ENCODE measurements at places on chromosomes 2 and 18.

DNA sequence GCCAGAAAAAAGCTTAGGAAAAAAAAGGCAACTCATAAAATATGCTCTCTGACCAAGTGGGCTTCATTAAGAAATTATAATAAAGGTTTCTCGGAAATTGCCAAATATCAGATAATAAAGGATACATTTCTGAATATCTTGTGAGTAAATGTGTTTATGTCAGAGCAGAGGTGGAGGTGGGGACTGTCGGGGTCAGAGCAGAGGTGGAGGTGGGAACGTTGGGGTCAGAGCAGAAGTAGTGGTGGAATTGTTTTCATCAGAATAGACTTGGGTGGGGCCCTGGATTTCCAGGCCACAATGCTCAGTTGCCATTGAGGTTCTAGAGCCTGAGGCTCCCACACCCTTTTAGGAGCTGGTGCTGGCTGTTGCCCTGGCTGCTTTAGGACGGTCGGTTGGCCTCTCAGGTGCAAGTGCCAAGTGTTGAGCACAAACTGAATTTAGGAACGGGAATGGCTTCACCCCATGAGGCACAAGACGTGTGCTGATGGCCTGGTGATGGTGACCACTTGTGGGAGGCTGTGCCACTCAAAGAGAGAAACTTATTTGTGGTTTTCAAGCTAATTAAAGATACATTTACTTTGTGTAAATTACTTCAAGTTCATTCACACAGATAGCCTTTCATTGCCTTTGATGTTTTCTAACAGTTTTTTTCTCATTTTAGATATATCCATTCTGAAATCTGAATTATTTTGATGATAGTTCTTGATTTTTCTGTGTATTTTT lies 131.5 kb downstream of the ATP9B start:
- DNase-seq = peak; percentile 84

- DNase-seq = no peak
Observed at GRCh38 chr18:572091-572830, 7.9 kb upstream of the CETN1 start.

DNA sequence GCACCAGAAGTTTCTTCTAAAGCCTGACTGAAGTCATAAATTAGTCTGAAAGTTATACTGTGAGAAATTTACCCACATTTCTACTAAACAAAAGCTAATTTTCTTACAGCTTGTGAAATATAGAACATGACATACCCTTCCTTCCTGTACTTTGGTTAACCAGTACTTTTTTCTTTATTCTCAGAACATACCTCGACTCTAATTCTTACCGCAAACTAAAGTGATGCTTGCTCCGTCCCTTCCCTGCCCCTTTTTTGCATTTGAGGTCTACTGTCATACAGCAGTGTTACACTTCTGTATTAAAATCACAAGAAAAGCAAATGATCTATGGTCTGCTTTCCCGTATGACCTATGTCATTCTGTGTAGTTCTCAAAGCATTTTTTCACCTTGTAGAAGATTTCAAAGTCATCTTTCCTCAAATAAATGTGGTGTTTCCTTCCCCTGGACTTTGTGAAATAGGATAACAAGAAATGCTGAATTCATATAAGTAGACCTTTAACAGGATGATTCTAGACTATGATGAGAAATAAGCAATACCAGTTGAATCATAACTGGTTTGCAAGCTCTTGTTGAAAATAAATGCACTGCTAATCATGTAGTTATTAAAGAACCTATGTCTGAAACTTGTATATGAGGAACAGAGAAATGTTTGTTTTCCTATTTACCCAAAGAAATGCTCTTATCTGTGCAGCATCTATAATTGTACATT lies 30.4 kb downstream of the CYTIP start:
- no peak for DNase-seq

DNA sequence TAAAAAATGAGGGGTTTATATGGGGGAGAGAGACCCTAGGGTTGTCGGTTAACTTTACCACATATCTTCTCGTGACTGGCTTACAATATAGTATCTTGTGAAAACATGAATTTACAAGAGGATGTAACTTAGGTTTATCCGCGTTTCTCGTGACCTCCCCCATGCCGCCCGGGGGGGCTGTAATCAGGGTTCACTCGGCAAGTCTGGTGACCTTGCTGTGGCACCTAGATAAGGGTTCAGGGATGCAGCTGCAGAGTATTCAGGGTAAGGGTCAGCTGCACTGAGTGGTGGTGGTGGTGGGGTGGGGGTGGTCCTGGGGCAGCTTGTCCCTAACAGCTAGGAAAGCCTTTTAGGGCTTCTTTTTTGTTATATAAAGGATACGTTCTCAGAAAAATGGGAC lies 112.3 kb downstream of the LYPD1 start:
- no peak for DNase-seq

DNA sequence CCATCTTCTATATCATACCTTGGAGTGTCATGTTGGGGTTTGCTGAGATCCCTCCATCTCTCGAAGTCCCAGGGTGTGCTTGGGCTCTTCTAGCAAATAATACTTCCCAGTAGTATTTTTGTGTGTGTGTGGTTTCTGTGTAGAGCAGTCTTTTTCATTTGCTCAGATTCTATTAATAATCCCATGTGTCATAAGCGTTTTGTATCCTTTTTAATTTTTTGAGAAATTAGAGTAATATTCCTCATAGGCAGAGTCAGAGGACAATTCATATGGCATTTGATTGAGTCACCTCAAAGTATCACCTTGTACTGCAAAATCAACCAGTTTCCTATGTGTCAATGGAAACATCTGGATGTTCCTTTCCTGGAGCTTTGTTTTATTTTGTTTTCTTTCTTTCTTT lies 37.4 kb upstream of the PPP1R1C start:
- no peak for DNase-seq

DNA sequence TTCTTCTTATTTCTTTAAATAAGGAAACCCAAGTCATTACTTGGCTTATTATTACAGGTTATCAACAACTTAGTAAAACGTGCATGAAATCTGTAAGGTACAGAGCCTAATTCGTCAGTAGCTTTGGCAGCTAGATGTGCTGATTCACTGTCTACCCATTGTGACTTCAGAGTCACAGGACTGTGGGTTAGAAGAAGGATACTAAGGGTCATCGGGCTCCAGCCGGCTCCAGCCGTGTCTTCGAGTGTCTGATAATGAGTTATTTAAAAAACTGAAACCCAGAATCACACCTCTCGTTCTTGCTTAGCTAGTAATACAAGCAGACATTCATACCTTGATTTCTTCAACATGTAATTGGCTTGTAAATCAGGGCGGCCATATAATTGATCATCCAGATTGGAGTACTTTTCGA lies 170.5 kb downstream of the FMNL2 start:
- DNase-seq = no peak

DNA sequence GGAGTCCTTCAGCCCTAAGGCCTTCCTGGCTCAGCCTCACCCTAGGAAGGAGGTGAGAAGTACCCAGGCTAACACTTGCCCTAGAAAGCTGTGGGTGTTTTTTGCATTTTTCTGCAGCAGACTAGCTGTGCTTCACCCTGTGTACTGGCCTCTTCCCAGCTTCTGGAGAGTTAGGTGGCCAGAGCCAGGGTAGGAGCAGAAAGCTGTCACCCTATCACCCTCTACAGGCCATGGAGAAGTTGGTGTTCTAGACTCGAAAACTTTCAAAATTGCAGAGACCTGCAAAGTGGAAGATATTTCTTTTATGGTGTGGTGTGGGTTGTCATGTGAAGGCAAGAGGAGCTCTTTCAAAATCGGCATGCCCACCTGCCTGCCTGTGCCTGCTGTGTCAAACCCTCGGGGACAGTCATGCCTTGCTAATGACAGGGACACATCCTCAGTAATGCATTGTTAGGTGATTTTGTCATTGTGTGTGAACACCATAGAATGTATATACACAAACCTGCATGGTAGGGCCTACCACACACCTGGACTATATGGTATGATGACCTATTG lies 29.8 kb downstream of the EHD3 start:
- DNase-seq = no peak

GRCh38 chr2:16202266-16203020 lies 262.1 kb downstream of the MYCN start:
- no peak for DNase-seq

GRCh38 chr2:158575051-158575635 lies 118.4 kb downstream of the PKP4 start:
- DNase-seq = no peak

- DNase-seq = no peak
Observed at GRCh38 chr2:42931818-42932195, 139.4 kb upstream of the HAAO start.

- DNase-seq = no peak
Observed at GRCh38 chr2:101125808-101126207, 25.4 kb downstream of the TBC1D8 start.

GRCh38 chr2:19683556-19683955 lies 218.2 kb downstream of the TTC32 start:
- no peak for DNase-seq

GRCh38 chr2:60861736-60862135 lies 19.6 kb upstream of the REL start:
- DNase-seq = no peak

DNA sequence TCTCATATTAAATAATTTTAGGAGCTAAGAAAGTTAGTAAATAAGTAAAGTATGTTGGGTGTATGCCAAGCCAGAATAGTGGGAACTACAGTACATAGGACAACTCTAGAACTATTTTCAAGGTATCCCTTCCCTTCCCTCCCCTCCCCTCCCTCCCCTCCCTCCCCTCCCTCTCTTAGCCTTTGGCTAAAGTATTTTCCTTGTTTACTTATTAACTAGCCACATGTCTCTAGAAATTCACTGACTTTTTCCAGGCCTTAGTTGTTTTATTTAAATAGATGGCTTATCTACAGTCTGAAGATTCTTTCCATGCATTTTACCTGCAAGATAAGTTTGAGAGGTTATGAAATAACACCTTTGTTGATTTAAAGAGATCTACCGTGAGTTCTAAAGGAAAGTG lies 402.1 kb downstream of the PARD3B start:
- DNase-seq = no peak

DNA sequence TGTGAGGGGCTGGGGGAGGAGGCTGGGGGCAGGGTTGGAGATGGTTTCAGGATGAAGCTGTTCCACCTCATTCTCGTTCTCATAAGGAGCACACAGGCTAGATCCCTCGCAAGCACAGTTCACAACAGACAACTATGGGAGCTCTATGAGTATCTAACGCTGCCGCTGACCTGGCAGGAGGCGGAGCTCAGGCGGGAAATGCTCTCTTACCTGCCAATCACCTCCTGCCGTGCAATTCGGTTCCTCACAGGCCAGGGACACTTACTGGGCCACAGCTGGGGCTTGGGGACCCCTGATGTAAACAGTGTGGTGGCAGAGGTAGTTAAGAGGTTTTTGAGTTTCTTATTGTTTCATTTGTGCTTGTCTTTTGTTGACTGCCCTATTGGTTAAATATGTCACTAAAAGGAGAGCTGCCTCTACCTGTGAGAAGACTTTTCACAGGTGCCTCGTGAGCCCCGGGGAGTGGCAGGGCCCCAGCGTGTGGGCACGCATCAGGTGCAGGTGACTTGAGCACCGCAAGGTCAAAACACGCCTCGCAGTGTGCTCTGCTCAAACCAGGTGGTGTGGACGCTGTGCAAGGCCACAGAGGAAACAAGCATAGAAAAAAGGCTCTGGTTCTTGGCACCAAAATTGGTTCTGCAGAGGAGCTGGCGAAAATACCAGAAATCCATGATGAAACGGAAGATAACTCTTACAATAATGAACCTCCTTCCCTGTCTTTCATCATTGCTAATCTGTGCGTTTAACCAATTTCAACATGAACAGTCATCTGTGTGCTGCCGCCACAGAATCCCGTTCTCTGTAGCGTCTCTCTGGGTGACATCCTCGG lies 10.2 kb downstream of the MLPH start:
- DNase-seq = no peak

DNA sequence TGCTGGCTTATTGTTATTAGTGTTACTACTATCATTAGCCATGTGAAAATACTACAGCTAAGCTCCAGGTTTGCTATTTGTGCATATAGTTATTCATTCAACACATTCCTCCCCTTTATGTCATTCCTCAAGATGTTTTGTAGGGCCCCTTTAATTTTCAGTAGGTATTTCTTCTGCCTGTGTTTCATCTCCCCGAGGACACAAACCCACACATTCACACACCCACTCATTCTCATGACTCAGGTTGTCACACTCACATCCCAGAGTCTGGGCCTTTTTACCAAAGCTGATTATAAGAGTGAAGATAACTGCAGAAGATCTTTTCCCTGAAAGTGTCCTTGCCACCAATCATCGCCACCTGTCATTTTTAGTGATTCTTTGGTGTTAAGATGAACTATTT lies 68.6 kb upstream of the SPOPL start:
- DNase-seq = no peak

- no peak for DNase-seq
Observed at GRCh38 chr18:62490967-62491695, 31.7 kb upstream of the ZCCHC2 start.

DNA sequence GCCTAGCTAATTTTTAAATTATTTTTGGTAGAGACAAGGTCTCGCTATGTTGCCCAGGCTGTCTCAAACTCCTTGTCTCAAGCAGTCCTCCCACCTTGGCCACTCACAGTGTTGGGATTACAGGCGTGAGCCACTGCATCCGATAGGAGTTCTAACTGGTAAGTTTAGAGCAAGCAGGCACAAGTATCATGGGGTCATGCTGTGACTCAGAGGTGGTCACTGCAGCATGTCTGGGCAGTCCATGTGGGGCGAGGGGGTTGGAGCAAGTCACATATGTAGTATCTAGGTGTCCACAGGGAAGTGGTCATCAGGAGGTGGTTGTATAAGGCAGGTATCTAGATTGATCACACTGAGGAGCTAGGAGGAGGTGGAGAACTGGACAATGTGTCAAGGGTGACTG lies 22.7 kb upstream of the STARD7 start:
- no peak for DNase-seq

GRCh38 chr2:120291401-120292311 lies 39.0 kb downstream of the RALB start:
- no peak for DNase-seq

- no peak for DNase-seq
Observed at GRCh38 chr2:84417453-84418145, 41.5 kb downstream of the SUCLG1 start.

GRCh38 chr18:76274468-76275289 lies 220.4 kb downstream of the ZNF516 start:
- DNase-seq = no peak

DNA sequence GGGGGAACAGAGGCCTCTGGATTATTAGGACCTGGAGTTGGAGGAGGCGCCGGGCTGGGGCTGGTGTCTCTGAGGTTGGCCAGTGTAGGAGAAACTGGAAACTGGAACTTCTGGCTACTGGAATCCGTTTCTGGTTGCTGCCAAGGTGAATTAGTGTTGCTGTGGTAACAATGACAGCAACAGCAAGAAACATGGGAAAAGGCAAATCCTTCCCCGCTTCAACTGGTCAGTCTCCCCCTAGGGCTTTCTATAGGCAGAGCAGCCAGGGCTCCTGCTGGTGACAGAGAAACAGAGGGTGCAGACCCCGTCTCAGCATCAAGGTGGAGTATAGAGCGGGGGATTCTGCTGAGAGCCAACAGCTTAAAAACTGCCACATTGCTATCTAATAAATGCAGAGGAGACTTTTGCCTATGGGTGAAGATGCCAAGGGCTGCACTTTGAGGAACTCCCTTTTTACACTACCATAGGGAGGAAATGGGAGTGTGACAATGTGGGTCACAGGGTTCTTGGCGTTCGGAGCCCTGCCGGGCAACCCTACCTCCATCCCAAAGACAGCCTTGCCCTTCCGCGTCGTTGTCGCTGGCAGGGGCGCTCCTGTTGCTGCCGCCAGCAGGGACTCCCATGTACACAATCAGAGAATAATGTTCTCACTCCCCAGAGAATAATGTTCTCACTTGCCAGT lies 81.4 kb upstream of the CABLES1 start:
- DNase-seq = peak; percentile 55
